Activated naive CD4-positive, alpha-beta T cell treated with anti-CD3 and anti-CD28 coated beads, Interleukin-2, amount 10 ng/mL, durations not matched to agents 7 days and 5 days (primary cell): ENCODE measurements at places on chromosomes 7 and 10.

DNA sequence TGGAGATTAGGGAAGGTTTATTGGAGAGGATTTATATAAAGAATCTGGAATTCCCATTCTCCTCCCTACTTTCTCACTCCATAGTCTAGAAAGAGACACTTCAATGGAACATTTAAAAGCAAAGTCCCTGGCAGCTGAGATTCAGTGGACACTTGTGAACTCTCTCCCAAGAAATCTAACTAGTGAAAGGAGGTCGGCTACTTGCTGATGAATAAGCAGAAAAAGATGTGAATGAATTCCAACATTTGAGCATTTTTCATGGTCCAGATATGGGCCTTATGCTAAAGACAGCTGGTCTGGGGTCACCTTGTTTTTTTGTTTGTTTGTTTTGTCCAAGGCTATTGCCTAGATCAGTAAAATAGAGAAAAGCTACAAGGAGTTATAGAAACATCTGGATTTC is 141.1 kb upstream of the LRRTM3 start:
- no peak for DNase-seq

DNA sequence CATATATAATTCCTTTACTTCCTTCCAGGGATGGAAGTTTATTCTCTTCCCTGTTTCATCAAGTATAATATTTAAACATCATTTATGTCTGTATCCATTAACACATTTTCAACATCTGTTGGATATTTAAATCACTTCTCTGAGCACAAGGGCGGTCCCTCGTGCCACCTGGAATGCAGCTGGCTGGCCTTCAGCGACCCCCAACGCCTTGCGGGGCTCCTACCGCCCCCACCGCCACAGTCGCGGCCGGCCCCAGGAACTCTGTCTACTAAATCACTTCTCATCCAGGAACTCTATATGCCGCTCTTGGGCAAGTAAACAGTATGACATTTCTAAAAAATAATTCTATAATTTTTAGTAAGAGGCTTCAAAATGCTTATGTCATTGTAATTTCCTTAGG is 221.1 kb upstream of the PTN start:
- no peak for DNase-seq

- DNase-seq, result no peak
These were observed 148.0 kb downstream of the TSPAN12 start for GRCh38 chr7:120709972-120710320.

GRCh38 chr10:73840056-73840402 is 28.6 kb upstream of the NDST2 start:
- DNase-seq, result no peak

DNA sequence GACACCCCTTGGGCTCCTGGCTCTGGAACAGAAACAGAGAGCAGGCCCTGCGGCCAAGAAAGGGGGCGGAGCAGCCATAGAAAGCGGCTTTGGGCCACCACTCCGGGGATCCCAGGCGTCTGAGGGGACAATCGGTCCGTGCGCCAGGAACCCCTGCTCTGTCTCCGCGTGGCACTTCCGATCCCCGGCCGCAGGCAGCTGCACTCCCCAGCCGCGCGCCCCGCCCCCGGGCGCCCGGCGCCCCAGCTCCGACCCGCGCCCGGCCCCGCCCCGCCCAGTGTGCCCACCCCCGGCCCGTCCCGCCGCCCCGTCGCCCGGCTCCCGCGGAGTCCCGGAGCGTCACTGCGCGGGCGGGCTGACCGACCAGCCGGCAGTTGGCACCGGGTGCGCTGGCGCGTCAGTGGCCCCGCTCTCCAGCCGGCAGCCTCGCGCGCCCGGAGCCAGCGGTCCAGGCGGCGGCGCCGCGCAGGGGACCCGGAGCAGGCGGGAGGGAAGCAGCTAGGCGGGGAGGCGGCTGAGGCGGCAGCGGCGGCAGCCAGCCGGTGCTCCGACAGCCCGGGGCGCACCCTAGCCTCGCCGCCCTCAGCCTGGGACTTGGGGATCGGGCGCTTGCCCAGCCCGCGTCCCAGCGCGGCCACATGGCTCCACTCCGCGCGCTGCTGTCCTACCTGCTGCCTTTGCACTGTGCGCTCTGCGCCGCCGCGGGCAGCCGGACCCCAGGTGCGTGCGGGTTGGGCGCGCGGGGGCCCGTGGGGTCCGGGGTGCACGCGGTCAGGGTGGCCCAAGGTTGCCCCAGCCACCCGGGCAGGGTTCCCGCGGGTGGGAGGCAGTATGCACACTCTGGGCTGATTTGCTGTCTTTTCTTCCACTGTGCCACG is at the start of gene ADAMTS14:
TSS of gene ADAMTS14 (plus strand) at position 342 of the 878 bp plus-strand sequence. CDS start at position 639, 297 bp downstream.
- DNase-seq, result no peak

- DNase-seq, result no peak
These were observed 218.6 kb upstream of the SLC26A5 start for GRCh38 chr7:103664577-103664976.

- no peak for DNase-seq
These were observed 4.6 kb downstream of the REPIN1 start for GRCh38 chr7:150373049-150373801.

DNA sequence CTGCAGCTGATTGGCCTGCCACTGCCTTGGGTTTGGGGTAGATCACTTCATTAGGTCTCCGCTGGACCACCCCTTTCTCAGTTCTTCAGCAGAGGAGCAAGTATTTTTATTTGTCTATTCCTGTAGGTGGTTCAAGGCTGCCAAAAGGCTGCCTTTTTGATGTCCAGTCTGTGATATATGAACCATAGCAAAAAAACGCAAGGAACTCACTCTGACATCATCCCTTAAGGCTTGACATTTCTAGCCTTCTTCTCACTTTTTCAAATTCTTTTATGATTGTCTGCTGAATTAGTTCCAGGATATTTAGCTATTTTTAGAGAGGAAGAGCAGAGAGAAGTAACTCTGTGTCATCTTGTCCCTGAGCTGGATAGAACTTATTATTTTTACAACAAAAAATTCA is 269.2 kb downstream of the BAMBI start:
- DNase-seq, result no peak

- DNase-seq, result no peak
These were observed 115.2 kb upstream of the GDF10 start for GRCh38 chr10:47184724-47185330.
